SW480 (cell line): ENCODE measurements at places on chromosomes 3 and 15.

- no peak for DNase-seq
Observed at GRCh38 chr3:122678506-122678905, 2.1 kb upstream of the PARP14 start.

- no peak for DNase-seq
Observed at GRCh38 chr15:94494732-94495131, 263.4 kb downstream of the MCTP2 start.

GRCh38 chr3:146217324-146217723 is 33.6 kb downstream of the PLSCR4 start:
- no peak for DNase-seq

DNA sequence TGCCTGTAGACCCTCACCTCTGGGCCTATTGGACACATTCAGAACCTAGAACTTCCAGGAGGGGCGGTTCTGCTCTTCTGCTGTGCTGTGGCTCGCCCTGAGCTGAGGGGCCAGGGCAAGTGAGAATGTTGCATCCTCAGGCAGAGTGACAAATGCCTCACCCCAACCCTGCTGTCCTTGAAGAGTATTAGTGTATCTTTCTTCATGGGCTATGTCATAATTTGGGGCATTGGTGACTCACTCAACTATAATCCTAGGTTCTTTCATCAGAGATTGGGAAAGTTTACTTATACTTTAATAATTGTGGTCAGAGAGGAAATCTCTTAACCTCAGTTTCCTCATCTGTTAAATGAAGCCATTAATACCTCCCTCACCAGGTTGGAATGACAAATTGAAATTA is 143.8 kb downstream of the SV2B start:
- DNase-seq, result no peak

DNA sequence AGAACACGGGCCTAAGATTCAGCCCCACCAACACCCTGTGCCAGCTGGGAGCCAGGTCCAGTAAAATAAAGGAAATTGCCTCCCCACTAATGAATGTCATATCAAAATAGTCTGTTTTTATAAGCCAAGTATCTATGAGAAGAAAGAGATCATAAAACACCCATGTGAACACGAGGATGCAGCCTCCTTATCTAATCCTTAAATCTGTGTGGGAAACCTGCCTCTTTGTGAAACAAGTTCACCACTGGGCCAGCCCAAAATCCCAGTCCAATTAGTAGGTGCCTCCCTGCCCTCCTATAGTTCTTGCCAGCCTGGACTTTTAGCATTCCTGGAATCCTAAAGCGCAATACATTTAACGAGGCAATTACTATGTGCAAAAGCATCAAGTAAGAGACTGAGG is 42.0 kb downstream of the SCAPER start:
- DNase-seq, result no peak

GRCh38 chr3:38297947-38298711 is 16.0 kb downstream of the SLC22A14 start:
- DNase-seq, result peak; percentile 22

GRCh38 chr3:140470962-140471361 is 206.9 kb upstream of the TRIM42 start:
- DNase-seq, result no peak

GRCh38 chr3:10558736-10559135 is 53.4 kb upstream of the ATP2B2 start:
- DNase-seq, result no peak
